ENCODE measurements at places on chromosomes 3 and 15. TPM values are rescaled to one million over a fixed set of nuclear protein-coding genes. Genes with fewer than 3 reads are reported as not detected.

Gene POPDC2
- total RNA-seq: not detected

DNA sequence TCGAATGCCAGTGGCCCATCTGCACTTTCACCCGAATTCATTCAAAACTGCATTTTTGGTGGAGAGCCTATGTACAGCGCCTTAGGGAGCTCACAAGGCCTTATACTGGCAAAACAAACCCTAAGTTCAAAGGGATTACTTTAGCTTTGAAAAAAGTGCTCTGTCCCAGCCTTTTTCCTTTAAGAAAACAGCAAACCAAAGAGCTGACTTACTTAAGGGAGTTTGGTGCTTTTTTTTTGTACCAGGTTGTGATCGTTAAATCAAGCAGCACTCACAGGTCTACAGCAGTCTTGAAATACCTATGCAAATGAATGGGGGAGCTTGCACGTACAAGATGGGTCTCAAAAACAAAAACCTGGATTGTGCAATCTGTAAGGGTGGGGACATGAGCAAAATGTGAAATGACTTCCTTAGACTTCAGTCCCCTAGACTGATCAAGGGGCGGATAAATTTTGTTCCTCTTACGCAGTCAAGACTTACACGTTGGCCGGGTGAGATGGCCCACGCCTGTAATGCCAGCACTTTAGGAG is 11.6 kb upstream of the PIK3CB start:
- no peaks in the 10 kb centered on the region for H3K36me3 ChIP-seq
- H3K4me1 ChIP-seq: no peaks in the 10 kb centered on the region
- DNase-seq: no peak
- no peak overlapping the region for H3K4me3 ChIP-seq
- no peaks in the 10 kb centered on the region for H3K27me3 ChIP-seq

GRCh38 chr15:40449275-40449674 is 8.5 kb downstream of the BAHD1 start:
- no peak overlapping the region for H3K4me3 ChIP-seq
- H3K36me3 ChIP-seq: no peaks in the 10 kb centered on the region

Gene MME
- 4.4 TPM for total RNA-seq

Gene PPP2R3A
- 15.6 TPM for total RNA-seq

GRCh38 chr3:11956781-11957180 is 47.4 kb upstream of the SYN2 start:
- H3K27ac ChIP-seq: no peak overlapping the region
- no peaks in the 10 kb centered on the region for H3K36me3 ChIP-seq
- no peaks in the 10 kb centered on the region for H3K27me3 ChIP-seq
- no peak overlapping the region for H3K4me3 ChIP-seq
- DNase-seq: no peak

DNA sequence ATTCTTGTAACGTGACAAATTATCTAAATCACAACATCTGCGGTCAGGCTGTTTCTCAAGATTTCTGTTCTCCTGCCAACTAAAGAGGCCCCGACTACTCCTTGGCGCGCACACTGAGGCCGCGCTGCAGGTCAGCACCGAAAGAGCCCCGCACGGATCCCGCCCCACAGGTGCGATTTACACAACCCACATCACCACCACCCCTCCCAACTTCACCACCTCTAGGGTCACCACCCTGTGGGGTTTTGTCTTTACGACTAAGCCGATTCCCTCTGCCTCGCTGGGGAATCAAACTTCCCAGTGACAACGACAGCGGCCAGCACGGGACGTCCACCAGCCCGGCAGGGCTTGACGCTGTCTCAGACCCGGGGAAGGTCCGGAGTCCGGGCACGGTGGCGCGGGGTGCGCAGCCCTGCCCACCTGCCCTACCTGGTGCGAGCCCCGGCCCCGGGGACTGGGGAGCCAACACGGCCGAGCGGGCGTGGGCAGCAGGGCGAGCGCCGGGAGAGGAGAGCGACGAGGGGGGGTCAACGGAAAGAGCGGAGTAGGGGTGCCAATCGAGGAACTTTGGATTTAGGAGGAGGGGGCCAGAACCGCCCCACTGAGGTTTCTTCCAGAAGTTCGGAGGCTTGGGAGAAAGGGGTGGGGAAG is 764 bp downstream of the UACA start:
- peak overlapping the region; percentile 90 for H3K4me3 ChIP-seq
- no peak for DNase-seq
- H3K36me3 ChIP-seq: no peaks in the 10 kb centered on the region

DNA sequence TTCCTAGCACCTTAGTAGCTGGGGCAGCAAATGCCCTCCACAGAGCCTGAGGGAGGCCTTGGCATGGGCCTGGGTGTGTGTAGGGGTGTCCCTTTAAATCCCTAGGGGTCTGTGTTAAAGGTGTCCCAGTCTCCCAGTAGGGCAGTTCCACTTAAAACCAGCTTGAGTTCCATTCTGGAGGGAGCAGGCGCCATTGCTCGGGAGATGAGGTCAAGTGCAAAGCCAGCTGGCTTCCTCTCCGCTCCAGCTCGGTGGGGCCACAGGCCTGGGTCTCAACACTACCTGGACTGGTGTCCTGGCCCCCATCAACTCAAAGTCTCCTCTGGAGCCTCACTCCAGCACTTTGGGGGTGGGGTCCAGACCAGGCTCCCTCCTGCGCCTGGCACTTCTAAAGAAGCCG is 25.2 kb downstream of the FEM1B start:
- no peaks in the 10 kb centered on the region for H3K36me3 ChIP-seq
- H3K27me3 ChIP-seq: peaks cover 8% of the 10 kb centered on the region
- H3K27ac ChIP-seq: no peak overlapping the region
- peaks cover 15% of the 10 kb centered on the region for H3K4me1 ChIP-seq
- H3K4me3 ChIP-seq: no peak overlapping the region

Gene CCDC9B
- total RNA-seq: 5.4 TPM

Gene CYP1A1
- 1.1 TPM for total RNA-seq

- peak overlapping the region; percentile 30 for H3K27ac ChIP-seq
- no peaks in the 10 kb centered on the region for H3K36me3 ChIP-seq
- DNase-seq: no peak
- H3K4me3 ChIP-seq: no peak overlapping the region
- H3K27me3 ChIP-seq: no peaks in the 10 kb centered on the region
- no peaks in the 10 kb centered on the region for H3K4me1 ChIP-seq
These were observed 67.0 kb upstream of the SLC25A26 start for GRCh38 chr3:66153481-66154443.

DNA sequence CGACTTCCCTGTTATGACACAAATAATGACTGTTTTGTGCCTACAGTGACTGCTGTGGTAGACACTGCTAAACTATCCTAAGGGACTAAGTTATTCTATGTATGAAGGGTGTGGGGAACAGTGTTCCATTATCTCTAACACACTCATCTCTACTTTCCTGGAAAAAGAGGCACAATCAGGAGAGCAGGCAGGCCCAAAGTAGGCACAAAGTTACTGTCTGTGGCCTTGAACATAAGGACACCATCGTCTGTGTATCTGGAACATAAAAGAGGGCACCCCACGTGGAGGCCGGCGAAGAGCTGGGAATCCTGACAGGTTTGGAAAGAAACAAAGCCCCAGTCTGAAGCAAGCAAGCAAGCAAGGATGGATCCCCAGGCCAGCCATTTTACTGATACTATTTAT is 1.5 kb downstream of the ABCC5 start:
- H3K27me3 ChIP-seq: no peaks in the 10 kb centered on the region
- peaks cover 9% of the 10 kb centered on the region for H3K4me1 ChIP-seq
- peak overlapping the region; percentile 99 for H3K4me3 ChIP-seq
- peak overlapping the region; percentile 90 for H3K27ac ChIP-seq
- DNase-seq: no peak
- H3K36me3 ChIP-seq: no peaks in the 10 kb centered on the region

Gene CASR
- total RNA-seq: not detected

DNA sequence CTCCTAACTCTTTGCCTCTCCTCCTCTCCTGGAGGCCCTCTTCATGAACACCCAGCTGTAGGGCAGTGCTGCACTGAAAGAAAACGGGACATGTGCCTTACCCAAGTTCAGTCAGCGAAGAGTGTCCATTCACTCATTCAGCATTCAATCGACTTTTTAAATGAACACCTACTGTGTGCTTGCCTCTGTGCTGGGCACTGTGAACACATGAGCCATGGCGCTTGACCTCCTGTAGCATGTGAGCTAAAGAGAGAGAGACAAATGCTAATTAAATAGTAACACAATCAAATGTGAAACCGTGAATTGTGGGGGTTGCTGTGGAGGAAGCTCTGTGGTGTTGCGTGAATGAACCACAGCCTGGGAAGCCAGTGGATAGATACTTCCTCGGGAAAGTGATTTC is 43.4 kb downstream of the ST6GAL1 start:
- H3K4me1 ChIP-seq: no peaks in the 10 kb centered on the region
- H3K4me3 ChIP-seq: no peak overlapping the region
- DNase-seq: no peak
- no peaks in the 10 kb centered on the region for H3K36me3 ChIP-seq
- no peaks in the 10 kb centered on the region for H3K27me3 ChIP-seq

Gene SLC28A1
- not detected for total RNA-seq

DNA sequence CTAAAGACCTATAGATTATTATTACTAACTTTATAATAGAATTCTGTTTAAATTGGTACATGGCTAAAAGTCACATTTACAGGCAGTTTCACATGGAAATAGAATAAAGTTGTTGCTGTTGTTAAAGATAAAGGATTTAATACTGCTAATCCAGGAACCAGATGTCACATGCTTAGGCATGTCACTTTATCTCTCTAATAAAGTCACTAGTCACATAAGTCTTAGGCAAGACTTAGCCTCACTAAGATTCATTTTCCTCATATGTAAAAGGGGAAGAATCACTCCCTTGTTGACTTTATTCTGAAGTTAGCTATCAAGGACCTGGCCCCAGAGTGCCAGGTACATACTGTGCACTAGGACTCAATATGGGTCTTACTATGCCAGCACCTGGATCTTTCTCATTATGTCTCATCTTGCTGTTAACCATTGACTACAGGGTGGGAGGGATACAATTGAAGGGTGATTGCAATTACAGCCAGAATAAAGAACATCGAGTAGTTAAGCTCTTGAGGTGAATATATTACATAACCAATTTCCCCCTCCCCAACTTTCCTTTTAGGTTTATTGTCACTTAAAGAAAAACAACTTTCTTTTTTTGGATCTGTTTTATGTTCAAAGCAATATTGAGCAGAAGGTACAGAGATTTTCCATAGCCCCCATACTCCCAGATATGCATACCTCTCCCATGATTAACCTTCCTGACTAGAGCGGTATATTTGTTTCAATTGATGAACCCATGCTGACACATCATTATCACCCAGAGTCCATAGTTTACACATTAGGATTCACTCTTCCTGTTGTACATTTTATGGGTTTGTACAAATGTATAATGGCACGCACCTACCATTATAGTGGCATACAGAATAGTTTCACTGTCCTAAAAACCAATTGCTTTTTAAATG is 36.6 kb downstream of the LNP1 start:
- no peak overlapping the region for H3K4me3 ChIP-seq
- H3K4me1 ChIP-seq: no peaks in the 10 kb centered on the region
- no peaks in the 10 kb centered on the region for H3K27me3 ChIP-seq
- H3K27ac ChIP-seq: no peak overlapping the region
- DNase-seq: no peak
- H3K36me3 ChIP-seq: no peaks in the 10 kb centered on the region

GRCh38 chr3:14767245-14768051 is 51.3 kb upstream of the FGD5 start:
- no peak overlapping the region for H3K4me3 ChIP-seq
- no peaks in the 10 kb centered on the region for H3K27me3 ChIP-seq
- DNase-seq: no peak
- H3K36me3 ChIP-seq: no peaks in the 10 kb centered on the region
- H3K27ac ChIP-seq: no peak overlapping the region

Gene NLGN1
- total RNA-seq: 5.0 TPM

DNA sequence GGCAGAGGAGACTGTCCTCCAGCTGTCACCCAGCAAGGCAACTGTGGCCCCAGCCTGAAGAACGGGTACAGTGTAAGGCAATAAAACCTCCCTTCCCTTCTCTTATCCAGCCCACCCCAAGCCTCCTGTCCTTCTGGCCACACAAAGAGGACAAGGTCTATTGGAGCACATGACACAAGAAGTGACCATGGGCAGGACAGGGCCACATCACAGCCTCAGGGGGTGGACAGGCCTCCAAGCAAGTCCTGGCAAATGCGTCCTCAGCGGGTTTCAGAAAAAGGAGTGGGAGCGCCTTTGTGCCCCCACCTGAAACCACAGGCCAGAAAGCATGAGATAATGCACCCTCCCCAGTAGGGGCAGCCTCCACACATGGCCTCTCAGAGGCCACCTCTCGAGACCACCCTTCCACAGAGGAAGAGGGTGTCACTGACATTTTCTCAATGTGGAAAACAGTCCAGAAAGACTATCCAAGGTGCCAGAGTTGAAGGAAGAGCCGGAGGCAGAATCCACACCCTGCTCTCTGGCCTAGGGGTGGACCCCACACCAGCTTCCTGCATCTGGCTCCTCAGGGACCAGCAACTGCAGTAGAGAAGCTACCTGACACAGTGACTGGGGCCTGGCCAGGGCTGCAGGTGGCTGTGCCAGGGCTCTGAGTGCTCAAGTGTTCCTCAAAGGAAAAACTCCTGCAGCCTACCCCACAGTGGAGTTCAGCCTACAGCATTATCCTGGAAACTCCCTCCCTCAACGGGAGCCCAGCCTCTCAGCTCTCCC is 43.9 kb downstream of the CCDC12 start:
- H3K27ac ChIP-seq: peak overlapping the region; percentile 82
- no peaks in the 10 kb centered on the region for H3K27me3 ChIP-seq
- H3K4me3 ChIP-seq: no peak overlapping the region
- peaks cover 100% of the 10 kb centered on the region for H3K4me1 ChIP-seq
- H3K36me3 ChIP-seq: peaks cover under 1% of the 10 kb centered on the region

Gene GP9
- total RNA-seq: not detected

Gene TBC1D5
- total RNA-seq: 46.6 TPM

GRCh38 chr3:72492240-72492639 is 356.0 kb downstream of the SHQ1 start:
- no peak for DNase-seq
- H3K4me3 ChIP-seq: no peak overlapping the region
- H3K27me3 ChIP-seq: no peaks in the 10 kb centered on the region
- no peaks in the 10 kb centered on the region for H3K36me3 ChIP-seq

Gene TMC3
- not detected for total RNA-seq

DNA sequence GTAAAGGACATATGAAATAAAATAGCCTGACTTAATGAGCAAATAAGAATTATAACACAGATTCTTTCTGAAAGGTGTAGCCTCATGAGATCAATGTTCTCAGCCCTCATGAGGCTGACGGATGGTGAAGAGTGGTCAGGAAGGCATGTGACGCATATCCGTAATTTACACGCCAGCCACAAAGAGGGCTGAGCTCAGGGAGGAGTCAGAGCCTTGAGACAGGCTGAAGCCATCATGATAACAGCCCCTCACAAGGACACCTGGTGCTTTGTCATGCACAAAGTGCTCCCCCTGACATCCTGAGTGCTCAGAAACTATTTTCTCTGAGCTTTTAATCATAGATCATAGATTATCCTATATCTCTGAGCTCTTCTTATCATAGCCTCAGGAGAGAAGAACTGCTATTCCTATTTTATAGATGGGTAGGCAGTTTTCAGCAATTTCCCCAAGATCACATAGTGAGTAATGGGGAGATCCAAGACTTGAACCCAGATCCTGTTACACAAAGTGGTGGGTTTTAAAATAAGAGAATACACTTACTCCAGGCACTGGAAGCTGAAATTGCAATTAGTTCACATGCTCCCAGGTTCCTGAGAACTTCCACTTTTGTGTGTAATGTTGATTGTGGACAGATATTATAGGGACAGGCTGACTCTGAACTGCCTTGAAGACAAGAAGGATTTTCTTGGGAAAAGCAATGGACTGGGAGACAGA is 267.1 kb downstream of the RPLP1 start:
- H3K27me3 ChIP-seq: peaks cover 40% of the 10 kb centered on the region
- no peak overlapping the region for H3K4me3 ChIP-seq
- H3K36me3 ChIP-seq: no peaks in the 10 kb centered on the region
- DNase-seq: no peak
- no peak overlapping the region for H3K27ac ChIP-seq
